ENCODE measurements at places on chromosomes 12 and 14.

DNA sequence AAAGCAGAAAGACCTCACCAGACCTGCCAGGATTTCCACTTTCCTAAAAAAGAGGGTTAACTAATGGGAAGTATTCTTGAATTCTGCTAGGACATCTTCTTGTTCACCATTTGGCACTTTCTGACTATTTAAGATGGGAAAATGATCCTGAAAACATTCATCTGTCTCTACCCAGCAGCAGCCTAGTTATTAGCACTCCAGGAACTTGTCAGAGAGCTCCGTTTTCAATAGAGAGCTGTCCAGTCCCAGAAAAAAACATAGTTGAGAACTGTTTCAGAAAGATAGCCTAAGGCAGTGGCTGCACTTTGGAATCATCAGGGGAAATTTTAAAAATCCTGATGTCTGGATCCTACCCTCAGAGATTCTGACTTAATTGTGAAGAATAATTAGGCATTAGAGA lies 22.1 kb upstream of the CEP83 start:
- no peak for DNase-seq

DNA sequence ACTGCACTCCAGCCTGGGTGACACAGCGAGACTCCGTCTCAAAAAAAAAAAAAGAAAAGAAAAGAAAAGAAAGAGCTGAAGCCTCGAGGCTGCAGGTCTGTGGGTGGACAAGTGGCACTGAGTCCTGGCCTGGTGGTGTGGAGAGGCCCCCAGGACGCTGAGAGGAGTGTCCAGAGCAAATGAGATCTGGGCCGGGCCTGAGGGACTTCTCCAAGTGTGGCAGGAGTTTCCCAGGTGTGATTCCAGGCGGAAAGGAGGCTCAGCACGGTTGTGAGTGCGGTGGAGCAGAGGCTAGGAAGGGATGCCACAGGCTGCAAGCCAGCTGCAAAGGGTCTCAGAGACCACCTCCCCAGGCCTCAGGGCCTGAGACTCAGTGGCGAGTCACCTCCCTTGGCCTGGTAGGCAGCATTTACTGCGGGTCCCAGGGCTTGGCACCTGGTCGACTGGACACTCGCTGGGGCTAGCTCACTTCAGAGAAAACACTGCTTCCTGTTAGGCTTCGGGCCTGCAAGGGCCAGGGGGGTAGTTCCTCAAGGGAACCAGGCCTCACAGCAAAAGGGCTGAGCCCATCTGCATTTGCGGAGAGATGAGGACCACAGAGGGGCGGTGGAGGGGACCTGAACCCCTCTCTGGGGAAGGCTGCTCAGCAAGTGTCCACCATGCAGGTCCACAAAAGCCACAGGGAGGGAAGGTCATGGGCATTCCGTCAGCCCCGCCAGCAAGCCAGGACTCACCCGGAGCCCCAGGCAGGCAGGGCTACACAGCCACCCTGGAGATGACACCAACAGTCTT lies 11.7 kb downstream of the TTC7B start:
- peak; percentile 31 for DNase-seq

GRCh38 chr12:39813776-39814175 lies 194.2 kb upstream of the ABCD2 start:
- DNase-seq: no peak

DNA sequence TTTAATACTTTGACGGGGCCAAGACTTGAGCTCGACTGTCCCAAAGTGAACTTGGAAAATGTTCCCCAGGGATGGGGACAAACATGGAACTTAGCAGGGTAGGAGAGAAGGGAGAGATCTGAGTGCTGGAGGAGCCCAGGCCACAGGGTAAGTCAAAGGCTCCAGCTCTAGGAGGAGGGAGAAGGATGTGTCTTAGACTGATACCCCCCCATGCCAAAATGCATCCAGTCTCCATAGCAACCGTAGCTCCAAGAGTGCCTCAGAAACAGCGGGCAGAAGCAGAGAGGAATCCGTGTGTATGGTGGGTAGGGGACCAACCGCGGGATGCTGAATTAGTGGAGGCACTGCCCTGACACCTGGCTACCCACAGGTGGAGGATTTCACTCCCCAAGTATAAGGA lies 845 bp upstream of the AGAP2 start:
- no peak for DNase-seq

DNA sequence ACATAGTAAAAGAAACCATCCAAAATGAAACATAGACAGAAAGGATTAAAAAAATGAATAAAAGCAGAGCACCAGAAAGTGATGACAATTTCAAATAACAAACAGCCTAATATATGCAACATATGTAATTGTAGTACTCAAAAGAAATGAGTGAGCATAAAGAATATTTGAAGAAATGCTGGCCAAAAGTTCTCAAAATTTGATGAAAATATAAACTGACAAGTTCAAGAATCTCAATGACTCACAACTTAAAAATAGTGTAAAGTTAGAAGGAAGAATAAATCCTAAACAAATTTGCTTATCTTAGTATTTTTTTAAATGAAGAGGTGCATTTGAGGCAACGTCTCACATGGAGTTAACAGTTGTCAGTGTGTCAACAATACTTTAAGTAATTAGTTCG lies 498.9 kb downstream of the SLC6A15 start:
- DNase-seq: no peak

- no peak for DNase-seq
Measured at GRCh38 chr12:80708259-80708974, 983 bp downstream of the MYF6 start.

- peak; percentile 79 for DNase-seq
Measured at GRCh38 chr12:122022393-122023338, 982 bp downstream of the BCL7A start.

DNA sequence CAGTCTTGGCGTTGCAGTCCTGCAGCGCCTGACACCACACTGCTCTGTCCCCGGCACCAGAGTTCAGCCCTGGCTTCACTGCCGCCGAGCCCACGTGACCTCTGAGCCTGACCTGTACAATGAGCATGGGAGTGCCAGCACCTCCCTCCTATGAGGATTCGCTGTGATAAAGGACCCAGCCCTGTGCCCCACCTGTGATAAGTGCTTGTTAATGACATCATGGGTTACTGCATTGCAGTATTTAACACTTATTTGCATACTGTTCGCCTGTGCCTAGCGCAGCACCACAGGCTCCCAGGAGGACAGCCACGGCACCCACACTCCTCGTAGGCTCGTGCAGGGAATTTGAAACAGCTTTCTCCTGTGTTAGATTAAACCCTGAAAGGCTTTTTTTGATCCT lies 118.2 kb upstream of the GSC start:
- DNase-seq: no peak

GRCh38 chr14:65131301-65131701 lies 29.0 kb upstream of the MAX start:
- no peak for DNase-seq

- no peak for DNase-seq
Measured at GRCh38 chr14:91829511-91829910, 37.8 kb downstream of the TC2N start.

- no peak for DNase-seq
Measured at GRCh38 chr14:94171208-94171607, 2.9 kb upstream of the PPP4R4 start.

DNA sequence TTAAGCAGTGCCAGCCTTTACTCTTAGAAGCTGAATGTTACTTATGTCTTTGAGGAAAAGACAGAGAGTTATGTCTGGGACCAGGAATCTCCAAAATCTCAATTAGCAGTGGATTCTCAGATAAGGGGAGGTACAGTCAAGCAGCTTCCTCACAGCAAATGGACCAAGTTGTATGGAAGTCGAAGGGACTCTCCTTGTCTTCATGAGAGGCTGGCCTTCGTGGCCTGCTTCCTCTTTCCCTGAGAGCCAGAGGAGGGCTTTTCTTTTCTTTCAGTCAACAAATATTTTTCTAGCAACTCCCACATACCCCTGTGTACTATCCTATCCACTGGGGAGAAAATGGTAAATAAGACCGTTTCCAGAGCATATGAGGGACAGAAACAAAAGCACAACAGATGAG lies 6.6 kb upstream of the WNT5B start:
- no peak for DNase-seq

DNA sequence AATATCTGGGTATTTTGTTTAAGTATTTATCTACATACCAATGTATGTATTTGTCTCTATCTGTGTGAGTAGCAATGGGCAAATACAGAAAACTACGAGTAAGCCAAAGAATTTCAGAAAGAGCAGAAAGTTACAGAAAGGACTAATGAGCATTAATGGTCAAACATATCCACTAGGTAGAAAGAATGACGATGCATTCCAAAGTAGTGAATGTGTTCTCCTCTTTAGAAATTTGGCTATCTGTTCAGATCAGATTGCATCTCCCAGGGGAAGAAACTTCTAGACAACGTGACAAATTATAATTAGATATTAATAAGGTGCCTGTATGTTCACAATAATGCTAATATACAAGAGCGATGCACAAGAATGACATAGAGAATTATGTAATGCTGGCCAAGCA lies 194.5 kb upstream of the GZMB start:
- no peak for DNase-seq

GRCh38 chr14:71438684-71439083 lies 493.5 kb upstream of the RGS6 start:
- no peak for DNase-seq

DNA sequence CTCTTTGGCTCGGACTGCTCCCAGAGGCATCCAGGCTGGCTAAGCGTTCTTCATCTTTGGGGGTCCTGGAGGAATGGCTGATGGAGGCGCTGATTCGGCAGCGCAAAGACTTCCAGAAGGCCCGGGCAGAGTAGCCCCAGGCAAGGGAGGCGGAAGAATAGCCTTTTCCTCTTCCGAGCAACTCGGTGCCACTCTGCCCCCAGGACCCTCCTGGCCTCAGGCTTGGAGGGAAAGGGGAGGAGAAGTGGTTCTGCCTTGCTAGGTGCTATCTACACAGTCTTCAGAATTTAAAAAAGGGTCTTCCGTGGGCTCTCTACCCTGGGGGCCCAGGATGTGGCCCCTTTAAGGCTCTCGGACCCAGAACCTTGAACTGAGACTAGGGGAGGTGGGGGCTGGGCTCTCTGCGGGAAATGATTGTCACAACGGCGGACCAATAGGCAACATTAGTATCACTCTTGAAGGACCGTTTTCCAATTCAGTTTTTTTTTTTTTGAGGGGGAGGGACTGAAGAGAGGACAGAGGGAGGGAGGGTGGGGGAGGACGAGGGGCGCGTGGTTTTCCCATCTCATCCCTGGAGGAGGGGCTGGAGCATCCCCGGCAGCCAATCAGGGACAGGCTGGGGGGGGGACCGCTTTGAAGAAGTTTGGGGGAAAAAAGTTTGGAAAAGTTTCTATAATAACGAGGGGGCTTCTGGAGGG lies at the start of gene NFATC4:
Gene NFATC4 (plus strand): TSS at position 671 of the 698 bp plus-strand sequence. CDS start 157 bp downstream, outside the sequence.
- peak; percentile 26 for DNase-seq

DNA sequence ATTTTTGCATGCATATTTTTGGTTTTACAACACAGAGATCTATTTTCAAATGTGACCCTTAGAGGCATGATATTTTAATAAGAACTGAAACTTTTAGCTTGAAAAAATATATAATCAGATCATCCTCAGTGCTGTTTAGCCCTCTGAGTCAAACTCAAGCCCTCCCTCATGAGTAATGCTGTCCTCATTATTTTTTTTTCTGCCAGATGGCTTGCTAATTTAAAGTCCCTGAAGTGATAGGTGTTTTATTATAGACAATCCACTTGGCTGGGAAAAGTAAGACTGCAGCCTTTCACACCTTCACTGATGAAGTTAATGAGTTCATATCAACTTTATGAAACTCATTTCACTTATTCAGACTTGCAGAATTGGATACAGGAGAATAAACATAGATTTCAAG lies 227.7 kb downstream of the SLC16A7 start:
- DNase-seq: no peak

DNA sequence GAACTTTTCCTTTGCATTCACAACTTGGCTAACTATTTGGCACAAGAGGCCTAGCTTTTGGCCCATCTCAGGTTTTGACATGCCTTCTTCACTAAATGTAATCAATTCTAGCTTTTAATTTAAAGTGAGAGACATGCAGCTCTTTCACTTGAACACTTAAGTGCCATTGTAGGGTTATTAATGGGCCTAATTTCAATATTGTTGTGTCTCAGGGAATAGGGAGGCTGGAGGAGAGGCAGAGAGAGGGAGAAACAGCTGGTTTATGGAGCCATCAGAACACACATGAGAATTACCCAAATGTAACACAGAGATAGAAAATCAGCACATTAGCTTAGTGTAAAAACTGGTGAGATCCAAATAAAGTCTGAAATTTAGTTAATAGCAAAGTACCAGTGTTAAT lies 157.4 kb downstream of the RPAP3 start:
- DNase-seq: no peak

GRCh38 chr14:65320661-65321308 lies 91.7 kb upstream of the FUT8 start:
- no peak for DNase-seq

GRCh38 chr14:101132588-101132987 lies 229.1 kb upstream of the RTL1 start:
- DNase-seq: no peak

DNA sequence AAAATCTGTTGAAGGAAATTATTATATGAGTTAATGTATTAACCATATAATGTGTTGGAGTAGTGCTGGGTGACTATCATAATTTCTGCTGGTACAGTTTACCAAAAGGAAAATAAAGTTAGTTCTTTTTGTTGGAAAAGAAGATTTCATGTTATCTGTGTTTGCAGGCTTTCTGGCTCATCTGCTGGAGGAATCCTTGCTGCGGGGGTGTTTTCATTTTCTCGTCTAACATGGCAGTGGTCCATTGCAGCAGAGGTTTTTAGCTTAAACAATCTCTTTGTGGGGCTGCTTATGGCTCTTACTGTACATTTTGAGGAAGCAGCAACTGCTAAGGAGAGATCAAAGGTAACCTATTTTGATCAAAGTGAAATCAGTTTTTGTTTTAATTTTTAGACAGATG lies 24.1 kb downstream of the TMEM260 start:
- peak; percentile 43 for DNase-seq

DNA sequence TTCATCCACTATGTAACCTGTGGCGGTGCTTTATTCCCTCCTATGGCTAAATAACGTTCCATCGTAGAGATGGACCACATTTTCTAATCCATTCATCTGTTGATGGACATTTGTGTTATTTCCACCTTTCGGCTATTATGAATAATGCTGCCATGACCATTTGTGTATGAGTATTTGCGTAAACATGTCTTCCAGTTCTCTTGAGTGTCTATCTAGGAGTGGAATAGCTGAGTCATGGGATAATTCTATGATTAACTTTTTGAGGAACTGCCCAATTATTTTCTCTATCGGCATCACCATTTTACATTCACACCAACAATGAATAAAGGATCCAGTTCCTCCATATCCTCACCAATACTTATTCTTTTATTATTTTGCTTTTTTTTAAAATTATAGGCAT lies 261.9 kb upstream of the SFSWAP start:
- DNase-seq: no peak

GRCh38 chr14:100955201-100955600 lies 51.7 kb upstream of the RTL1 start:
- DNase-seq: no peak

DNA sequence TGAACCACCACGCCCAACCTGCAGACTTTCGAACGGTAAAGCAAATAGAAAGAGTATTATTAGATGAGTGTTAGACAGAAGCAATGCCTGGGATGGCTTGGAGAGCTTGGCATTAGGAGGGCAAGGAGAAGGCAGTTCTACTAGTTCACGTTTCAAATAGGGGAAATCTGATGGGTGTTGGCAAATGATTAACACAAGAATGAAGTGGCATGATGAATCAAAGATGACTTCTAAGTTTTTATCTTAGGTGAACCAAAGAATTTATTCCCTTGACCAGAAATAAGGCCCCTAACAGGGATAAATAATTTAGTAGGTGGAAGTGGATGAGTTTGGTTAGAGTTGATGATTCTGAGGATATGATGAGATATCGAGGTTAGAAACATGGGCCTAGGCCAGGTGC lies 38.5 kb downstream of the DRAM1 start:
- DNase-seq: no peak

- peak; percentile 73 for DNase-seq
Measured at GRCh38 chr12:107884769-107885694, 110.5 kb downstream of the ASCL4 start.

Data from erythroblast (primary cell).